Neural crest cell (in vitro differentiated cells): ENCODE measurements at places on chromosomes 16 and 17.
A peak's percentile ranks its signal among the peaks of the same experiment; 100 is the strongest.

DNA sequence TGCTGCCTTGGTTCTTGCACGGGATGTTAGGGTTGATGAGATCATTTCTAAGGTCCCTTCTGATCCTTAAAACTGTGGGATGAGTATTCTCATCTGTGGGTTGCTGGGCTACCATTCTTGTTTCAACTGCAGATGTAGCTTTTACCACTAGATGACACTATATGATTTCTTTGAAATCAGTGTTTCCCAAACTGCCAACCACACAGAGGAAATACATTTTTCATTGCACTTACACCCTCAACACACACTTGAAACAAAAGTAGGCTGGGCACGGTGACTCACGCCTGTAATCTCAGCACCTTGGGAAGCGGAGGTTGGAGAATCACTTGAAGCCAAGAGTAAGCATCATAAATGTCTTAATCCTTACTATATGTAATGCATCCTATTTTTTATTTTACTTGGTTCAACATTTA, 15.3 kb downstream of the LCMT1 start:
- no peak for DNase-seq

DNA sequence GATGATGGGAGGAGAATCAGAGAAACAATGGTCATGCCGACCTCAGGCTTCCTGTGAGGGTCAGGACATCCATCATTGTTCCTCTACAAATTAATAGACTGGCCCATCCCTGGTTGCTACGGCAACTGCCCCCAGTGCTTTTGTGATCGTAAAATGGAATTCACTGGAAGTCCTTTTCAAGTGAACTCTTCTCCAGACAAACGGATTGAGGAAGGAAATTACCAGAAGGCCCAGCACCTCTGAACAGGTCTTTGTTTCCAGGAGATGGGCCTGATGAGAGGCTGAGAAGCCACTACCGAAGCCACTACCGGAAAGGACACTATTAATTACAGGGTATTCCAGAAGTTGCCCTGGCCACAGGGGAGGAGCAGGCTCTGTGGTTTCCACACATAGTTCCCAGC, 126.0 kb downstream of the MGAT5B start:
- no peak for DNase-seq

GRCh38 chr16:1929578-1930337, 11.5 kb upstream of the HS3ST6 start:
- peak; percentile 98 for DNase-seq

DNA sequence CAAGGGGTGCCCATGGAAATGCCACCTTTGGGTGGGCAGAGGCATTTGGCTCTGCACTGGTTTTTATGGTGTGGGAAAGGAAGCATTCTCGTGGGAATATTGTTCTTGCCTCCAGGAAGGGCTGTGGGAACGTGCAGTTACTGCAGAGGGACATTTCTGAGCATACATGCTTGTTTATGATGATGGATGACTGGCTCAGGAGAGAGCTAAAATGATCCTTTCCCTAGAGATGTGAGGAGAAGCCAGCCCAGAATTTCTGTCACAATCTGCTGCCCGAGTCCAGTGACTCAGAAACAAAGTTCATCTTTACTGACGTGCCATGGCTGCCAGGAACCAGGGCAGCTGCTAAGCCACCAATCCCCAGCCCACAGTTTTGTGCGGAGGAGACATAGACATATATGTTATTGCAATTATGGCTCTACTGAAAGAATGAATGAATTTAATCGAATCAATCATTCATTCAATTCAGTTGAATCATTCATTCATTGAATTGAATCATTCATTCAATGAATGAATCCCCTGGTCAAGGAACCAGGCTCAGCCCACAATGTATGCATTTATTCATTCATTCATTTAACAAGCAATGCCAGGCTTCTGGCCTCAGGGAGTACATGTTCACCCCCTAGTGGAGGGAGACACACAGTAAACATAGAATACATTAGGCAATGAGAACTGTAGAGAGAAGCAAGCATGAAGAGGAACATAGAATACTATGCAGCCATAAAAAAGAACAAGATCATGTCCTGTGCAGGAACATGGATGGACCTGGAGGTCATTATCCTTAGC, 414.4 kb upstream of the HSBP1 start:
- no peak for DNase-seq

- DNase-seq, result no peak
Measured at GRCh38 chr17:2904135-2904534, 107.9 kb downstream of the RAP1GAP2 start.

GRCh38 chr16:84773312-84773711, 46.5 kb upstream of the CRISPLD2 start:
- no peak for DNase-seq

GRCh38 chr17:35155246-35155645, 7.6 kb downstream of the UNC45B start:
- DNase-seq, result no peak

- no peak for DNase-seq
Measured at GRCh38 chr16:57514791-57515600, 21.4 kb downstream of the CCDC102A start.

DNA sequence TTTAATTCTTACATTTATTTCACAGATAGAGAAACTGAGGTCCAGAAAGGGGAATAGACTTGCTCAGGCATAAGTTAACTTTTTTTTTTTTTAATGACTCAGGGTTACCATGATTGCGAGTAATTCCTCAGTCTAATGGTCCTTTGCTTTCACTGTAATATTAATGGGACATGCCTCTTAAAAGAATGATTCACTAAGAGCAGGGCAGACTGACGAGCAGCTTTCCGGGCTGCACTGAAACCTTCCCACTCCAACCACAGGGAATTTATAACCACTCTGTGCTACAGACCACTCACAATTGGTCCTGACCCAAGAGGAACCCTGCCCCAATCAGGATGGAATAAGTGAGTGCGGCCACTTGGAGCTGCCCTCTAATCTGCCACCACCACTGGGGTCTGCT, 5.7 kb downstream of the HOXB2 start:
- DNase-seq, result no peak

GRCh38 chr17:47275245-47275984, 21.8 kb downstream of the ITGB3 start:
- no peak for DNase-seq

DNA sequence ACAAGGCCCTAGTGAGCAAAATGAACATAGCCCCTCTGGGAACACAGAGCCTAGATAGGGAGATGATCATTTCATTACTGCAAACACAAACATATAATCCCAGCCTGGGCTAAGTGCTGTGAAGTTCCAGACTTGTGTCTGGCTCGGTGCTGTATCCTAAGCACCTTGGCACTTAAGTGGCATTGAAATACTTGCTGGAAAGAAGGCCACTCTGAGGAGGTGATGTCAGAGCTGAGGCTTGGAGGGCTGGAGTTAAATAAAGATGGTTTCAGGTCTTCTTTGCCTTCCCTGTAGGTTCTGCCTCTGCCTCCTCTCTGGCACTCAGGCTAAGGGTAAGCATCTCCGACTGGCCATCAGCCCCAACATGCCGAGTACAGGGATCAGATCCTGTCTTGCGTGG, 2.4 kb upstream of the CACNA1G start:
- no peak for DNase-seq

DNA sequence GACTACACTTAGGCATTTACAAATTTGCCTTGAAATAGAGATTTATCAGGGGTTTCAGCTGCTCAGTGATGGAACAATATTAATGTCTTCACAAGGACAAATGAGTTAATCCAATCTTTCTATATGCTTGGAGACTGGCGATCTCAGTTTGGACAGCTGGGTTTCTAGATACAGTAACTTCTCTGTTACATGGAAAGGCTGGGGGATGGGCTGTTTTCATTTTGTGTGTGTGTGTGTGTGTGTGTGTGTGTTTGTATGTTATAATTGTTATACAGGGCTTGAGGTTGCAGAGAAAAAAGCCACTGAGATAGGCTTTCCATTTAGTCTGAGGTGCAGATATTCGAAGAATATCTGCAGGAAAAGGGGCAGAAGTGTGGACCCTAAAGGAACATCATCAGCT, 359.3 kb upstream of the SALL1 start:
- no peak for DNase-seq

- DNase-seq, result no peak
Measured at GRCh38 chr17:34665150-34665806, 85.9 kb downstream of the TMEM132E start.

GRCh38 chr17:30969989-30970830, 629 bp upstream of the RNF135 start:
- DNase-seq, result no peak

DNA sequence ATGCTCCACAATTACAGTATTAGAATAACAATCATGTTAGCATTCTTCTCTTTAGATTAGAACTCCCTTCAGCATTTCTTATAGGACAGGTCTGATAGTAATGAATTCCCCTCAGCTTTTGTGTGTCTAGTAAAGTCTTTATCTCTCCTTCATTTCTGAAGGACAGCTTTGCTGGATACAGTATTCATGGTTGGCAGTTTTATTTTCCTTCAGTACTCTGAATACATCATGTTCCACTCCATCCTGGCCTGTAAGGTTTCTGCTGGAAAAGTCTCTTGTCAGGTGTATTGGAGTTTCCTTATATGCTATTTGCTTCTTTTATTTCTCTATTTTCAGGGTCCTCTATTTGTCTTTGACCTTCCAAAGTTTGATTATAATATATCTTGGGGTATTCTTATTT, 4.0 kb upstream of the ABCA10 start:
- DNase-seq, result no peak

GRCh38 chr16:46974352-46974751, 878 bp upstream of the DNAJA2 start:
- no peak for DNase-seq

DNA sequence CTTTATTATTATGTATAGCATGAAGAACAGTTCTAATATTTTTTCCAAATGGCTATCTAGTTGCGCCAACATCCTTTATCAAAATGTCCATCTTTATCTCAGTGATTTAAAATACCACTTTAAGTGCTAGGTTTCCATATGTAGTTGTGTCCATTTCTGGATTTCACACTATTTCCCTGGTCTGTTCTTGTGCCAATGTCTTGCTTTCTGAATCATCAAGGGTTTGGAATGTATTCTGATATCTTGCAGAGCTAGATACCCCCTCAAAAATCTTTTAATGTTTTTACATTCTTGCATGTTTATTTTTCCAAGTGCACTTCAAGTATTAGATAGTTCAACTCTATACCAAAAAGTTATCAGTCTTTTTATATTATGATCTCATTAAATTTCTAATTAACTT, 14.3 kb downstream of the MBTD1 start:
- no peak for DNase-seq

GRCh38 chr16:82386761-82387160, 216.7 kb upstream of the MPHOSPH6 start:
- DNase-seq, result no peak

DNA sequence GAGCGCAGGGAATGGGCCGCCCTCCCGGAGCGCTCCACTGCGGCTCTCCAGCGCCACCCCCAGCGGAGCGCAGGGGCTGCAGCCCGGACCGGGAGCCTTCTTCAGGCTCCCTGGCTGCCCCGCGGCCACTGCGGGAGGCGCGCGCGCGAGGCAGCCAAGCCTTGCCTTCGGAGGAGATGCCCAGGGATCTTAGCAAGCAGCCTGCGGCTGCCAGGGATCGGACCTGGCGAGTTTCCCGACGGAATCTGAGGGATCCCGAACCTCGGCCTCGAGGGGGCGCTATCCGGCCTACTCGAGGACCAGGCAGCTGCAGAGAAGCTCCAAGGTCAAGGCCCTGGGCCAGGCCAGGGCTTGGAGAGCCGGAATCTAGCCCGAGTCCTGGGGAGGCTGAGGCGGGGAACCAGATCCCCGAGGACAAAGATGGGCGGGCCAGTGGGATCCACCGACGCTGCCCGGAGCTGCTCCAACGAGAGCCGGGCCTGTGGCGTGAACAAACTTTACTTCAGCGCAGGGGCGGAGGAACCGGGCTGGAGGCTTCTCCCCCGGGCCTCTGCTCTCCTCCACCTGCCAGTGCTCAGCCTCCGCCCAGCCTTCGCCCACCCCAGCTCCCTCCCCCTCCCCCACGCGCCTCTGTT, at the start of gene IRX6:
TSS of gene IRX6 (plus strand) at position 567 of the 635 bp plus-strand sequence. CDS start 889 bp downstream, outside the sequence.
- peak; percentile 59 for DNase-seq

GRCh38 chr16:89395150-89396142, 94.9 kb downstream of the ANKRD11 start:
- no peak for DNase-seq

GRCh38 chr16:86455116-86455515, 55.2 kb upstream of the FOXF1 start:
- no peak for DNase-seq

DNA sequence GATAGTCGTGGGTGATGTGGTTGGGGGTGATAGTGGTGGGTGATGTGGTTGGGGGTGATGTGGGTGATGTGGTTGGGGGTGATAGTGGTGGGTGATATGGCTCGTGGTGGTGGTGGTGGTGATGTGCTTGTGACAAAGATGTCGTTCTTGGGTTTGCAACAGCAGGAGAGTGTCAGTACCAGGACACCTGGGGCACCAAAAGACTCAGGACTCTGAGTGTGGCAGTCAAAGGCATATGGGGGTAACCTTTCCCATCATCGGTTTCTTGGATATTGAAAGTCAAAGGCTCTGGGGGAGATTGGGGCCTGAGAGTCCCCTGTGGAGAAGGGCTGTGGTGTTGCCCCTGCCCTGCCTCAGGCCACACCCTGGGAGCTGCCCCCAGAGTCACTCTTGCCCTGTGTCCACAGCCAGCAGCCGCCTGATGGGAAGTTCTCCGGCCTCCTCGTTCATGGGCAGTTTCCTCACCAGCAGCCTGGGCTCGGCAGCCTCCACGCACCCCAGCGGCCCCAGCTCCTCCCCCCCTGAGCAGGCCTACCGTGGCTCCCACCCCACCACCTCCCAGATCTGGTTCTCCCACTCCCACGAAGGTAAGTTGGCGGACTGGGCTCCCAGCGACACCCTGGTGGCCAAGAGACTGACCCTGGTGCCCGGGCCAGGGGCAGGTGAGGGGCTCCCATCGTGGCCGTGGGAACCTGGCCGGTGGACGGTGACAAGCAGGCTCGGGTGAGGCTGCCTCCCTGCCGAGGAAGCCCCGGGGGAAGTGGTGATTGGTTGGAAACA, 31.3 kb downstream of the BAHCC1 start:
- DNase-seq, result no peak

DNA sequence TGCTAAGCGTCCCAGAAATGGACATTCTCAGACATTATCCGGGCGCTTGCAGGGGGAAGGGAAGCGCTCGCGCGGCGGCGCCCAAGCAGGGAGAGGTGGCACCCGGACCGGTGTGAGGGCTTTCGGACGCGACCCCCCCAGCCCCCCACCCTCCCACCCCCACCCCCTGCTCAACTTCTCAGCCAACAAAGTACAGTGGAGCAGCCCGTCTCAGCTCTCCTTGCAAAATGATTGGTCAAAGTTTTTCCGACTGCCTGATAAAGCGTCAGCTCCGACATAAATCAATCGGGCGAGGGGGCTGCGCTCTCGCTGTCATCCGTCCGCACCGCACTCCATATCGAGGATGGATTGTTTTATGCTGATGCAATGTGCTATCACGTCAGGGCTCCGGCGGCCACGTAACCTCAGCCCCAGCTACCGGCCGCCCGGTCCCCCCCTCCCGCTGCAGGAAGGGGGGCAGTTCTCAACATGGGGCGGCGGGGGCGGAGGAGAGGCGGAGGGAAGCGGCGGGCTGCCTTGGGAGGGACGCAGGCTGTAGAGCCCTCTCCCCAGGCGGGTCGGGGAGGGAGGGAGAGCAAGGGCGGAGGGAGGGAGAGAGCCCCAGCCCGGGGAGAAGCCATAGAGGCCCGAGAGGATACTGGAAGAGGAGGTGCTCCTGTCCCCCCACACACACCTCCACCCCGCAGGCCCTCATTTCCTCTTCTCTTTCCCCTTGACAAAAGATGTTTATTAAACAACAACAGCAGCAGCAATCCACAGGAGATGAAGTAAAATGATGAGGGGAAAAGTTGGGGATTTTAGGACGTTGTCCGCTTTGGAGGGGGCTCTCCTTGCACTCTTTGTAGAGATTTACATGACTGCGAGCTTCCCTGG, at the start of gene HOXB9:
TSS of gene HOXB9 (minus strand) at position 114 of the 873 bp plus-strand sequence. CDS start at position 25, 89 bp downstream.
- no peak for DNase-seq

GRCh38 chr16:72637306-72637705, 410.6 kb downstream of the ZFHX3 start:
- no peak for DNase-seq

- no peak for DNase-seq
Measured at GRCh38 chr16:68508641-68509240, 30.4 kb upstream of the ZFP90 start.
